ENCODE measurements at places on chromosomes 5 and 9. TPM values are rescaled to one million over a fixed set of nuclear protein-coding genes. Genes with fewer than 3 reads are reported as not detected.

- H3K4me3 ChIP-seq, result no peak overlapping the region
- no peak overlapping the region for H3K27ac ChIP-seq
- peaks cover 47% of the 10 kb centered on the region for H3K4me1 ChIP-seq
- no peak for DNase-seq
- no peaks in the 10 kb centered on the region for H3K27me3 ChIP-seq
Observed at GRCh38 chr5:79794347-79794746, 104.7 kb downstream of the CMYA5 start.

DNA sequence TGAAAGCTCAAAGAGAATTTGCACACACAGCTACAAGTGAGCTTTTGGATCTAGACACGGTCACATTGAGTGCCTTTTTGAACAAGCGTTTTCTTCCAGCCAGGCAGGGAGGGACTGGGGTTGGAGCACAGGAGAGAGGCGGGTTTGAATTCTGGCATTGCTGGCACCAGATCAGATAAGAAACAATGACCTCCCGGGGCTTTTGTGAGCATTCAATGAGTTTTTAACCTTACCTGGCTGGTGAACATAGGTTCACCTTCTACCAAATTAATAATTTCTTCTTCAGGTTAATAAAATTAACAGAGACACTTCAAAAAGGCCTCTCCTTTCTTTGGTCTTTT is 312.9 kb upstream of the MSX2 start:
- H3K4me1 ChIP-seq, result no peaks in the 10 kb centered on the region
- no peak for DNase-seq
- no peaks in the 10 kb centered on the region for H3K36me3 ChIP-seq
- no peak overlapping the region for H3K4me3 ChIP-seq
- no peak overlapping the region for H3K27ac ChIP-seq

GRCh38 chr9:122053064-122053463 is 40.0 kb downstream of the TTLL11 start:
- no peaks in the 10 kb centered on the region for H3K4me1 ChIP-seq
- no peak overlapping the region for H3K4me3 ChIP-seq
- DNase-seq, result no peak
- H3K27me3 ChIP-seq, result no peaks in the 10 kb centered on the region
- no peaks in the 10 kb centered on the region for H3K36me3 ChIP-seq
- H3K27ac ChIP-seq, result no peak overlapping the region

GRCh38 chr9:35690294-35690613 is 529 bp upstream of the TPM2 start:
- H3K36me3 ChIP-seq, result peaks cover 4% of the 10 kb centered on the region
- H3K27ac ChIP-seq, result peak overlapping the region; percentile 98
- peak overlapping the region; percentile 78 for H3K4me3 ChIP-seq
- H3K4me1 ChIP-seq, result peaks cover 17% of the 10 kb centered on the region
- H3K27me3 ChIP-seq, result peaks cover 8% of the 10 kb centered on the region

- no peak overlapping the region for H3K27ac ChIP-seq
- no peaks in the 10 kb centered on the region for H3K27me3 ChIP-seq
- no peaks in the 10 kb centered on the region for H3K36me3 ChIP-seq
- no peak overlapping the region for H3K4me3 ChIP-seq
Observed at GRCh38 chr9:15606643-15607472, 54.0 kb downstream of the CCDC171 start.

DNA sequence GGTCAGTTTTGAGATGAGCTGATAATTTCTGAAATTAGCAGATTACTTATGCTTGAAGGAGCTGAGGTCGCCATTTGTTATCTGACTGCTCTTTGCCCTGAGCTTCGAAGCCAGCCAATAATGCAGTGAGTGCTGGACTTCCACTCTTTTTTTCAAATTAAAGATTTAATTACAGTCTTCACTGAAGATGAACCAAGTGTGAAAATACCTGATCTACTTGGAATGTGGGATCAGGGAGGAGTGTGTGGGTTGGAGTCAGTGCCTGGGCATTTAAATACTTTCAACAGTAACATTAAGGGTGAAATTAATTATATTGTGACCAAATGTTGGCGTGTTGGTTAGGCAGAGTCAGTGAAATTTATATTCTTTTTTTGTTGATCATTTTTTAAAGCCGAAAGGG is 23.9 kb upstream of the DMRT3 start:
- peaks cover 86% of the 10 kb centered on the region for H3K27me3 ChIP-seq
- no peaks in the 10 kb centered on the region for H3K4me1 ChIP-seq
- no peak overlapping the region for H3K27ac ChIP-seq
- no peak for DNase-seq
- H3K36me3 ChIP-seq, result no peaks in the 10 kb centered on the region
- no peak overlapping the region for H3K4me3 ChIP-seq

DNA sequence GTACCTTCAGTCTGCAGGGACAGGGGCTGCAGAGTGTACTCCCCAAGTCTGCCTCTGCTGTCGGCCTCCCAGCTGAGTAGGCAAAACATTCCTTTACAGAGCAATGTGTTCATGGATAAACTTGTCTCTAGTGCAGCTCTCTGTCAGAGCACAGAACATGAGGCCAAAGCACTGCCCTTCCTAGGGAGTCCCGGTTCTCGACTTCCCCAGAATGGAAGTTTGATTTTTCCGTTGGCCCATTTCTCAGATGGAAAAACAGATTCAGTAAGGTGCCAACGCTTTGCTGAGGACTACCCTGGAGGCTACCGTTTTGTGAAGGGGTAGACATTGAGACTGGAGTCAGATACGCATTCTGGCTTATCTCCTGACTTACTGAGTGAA is 422 bp upstream of the TRIM32 start:
- no peak for DNase-seq
- peaks cover 14% of the 10 kb centered on the region for H3K4me1 ChIP-seq
- H3K4me3 ChIP-seq, result peak overlapping the region; percentile 77
- no peaks in the 10 kb centered on the region for H3K27me3 ChIP-seq

GRCh38 chr9:134486143-134486591 is 155.4 kb upstream of the COL5A1 start:
- no peaks in the 10 kb centered on the region for H3K27me3 ChIP-seq
- H3K4me1 ChIP-seq, result no peaks in the 10 kb centered on the region
- H3K4me3 ChIP-seq, result no peak overlapping the region
- no peak overlapping the region for H3K27ac ChIP-seq
- DNase-seq, result peak; percentile 2

DNA sequence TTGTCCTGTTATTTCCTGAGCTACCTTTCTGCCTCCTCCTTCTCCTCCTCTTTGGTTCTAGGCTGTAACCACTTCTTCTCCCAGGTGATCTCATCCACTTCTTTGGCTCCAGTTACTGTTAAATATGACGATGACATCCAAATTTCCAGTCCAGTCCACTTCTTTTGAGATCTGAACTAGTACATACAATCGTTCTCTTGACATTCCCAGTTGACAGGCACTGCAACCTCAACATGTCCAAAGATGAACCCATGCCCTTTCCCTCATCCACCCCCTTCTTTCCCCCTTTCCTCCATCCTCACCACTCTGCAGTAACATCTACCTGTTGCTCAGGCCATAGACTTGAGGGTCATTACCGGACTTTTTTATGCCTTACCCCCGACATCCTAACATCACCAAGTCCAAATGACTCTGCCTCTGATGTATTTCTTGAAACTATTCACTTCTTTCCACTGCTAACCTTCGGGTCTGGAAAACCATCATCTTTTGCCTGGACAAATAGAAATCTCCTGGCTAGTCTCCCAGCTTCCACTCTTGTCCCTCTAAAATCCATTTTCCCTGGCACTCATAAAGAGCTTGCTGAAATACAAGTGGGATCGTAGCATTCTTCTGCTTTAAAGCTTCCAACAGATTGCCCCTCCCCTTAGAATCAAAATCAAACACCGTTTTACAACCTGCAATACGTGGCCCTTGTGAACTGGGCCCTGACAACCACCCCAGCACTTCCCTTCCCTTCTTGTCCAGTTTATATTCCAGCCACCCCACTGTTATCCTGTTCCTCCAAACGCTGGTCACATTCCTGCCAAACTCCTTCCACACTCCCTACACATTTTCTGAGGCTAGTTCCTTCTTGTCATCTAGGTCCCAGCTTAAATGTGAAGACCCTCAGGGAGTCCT is 31.5 kb downstream of the KLF9 start:
- DNase-seq, result no peak
- no peaks in the 10 kb centered on the region for H3K27me3 ChIP-seq
- no peak overlapping the region for H3K27ac ChIP-seq
- H3K4me1 ChIP-seq, result peaks cover 24% of the 10 kb centered on the region
- peaks cover 36% of the 10 kb centered on the region for H3K36me3 ChIP-seq

DNA sequence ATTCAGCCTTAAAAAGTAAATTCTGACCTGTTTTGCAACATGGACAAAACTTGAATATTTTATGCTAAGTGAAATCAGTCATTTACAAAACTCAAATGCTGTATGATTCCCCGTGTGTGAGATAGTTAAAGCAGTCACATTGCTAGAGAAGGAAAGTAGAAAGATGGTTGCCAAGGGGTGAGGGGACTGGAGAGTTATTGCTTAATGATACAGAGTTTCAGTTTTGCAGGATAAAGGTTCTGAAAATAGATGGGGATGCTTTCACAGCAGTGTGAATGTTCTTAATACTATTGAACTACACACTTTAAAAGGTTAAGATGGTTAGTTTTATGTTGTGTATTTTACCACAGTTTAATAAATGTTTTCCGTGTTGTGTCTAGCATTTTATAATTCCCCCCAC is 51.2 kb downstream of the SGCD start:
- H3K36me3 ChIP-seq, result no peaks in the 10 kb centered on the region
- no peaks in the 10 kb centered on the region for H3K27me3 ChIP-seq
- no peak overlapping the region for H3K4me3 ChIP-seq
- DNase-seq, result no peak
- H3K27ac ChIP-seq, result no peak overlapping the region

GRCh38 chr9:4935001-4935672 is 49.9 kb upstream of the JAK2 start:
- H3K27me3 ChIP-seq, result no peaks in the 10 kb centered on the region
- peaks cover 42% of the 10 kb centered on the region for H3K4me1 ChIP-seq
- no peaks in the 10 kb centered on the region for H3K36me3 ChIP-seq
- DNase-seq, result no peak

- H3K36me3 ChIP-seq, result no peaks in the 10 kb centered on the region
- no peak overlapping the region for H3K4me3 ChIP-seq
- no peaks in the 10 kb centered on the region for H3K27me3 ChIP-seq
- H3K4me1 ChIP-seq, result peaks cover 20% of the 10 kb centered on the region
- no peak overlapping the region for H3K27ac ChIP-seq
Observed at GRCh38 chr5:54601411-54602230, 84.1 kb downstream of the SNX18 start.

DNA sequence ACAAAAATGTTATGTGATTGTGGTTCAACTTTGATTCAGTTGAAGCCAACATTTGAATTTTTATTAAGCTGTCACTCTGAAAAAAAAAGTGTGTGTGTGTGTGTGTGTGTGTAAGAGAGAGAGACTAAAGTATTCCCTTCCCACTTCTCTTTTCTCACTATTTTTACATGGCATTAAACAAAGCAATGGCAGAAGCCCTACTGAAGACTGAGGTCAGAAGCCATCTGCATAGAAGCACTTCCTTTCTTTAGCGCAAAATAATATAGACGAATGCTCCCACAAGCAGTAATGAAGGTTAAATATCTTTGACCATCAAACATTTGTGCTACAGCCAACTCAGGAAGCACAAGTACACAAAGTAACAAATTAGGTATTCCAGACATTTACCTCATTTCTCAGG is 540.5 kb downstream of the KCTD16 start:
- no peak for DNase-seq
- no peaks in the 10 kb centered on the region for H3K4me1 ChIP-seq
- H3K4me3 ChIP-seq, result no peak overlapping the region

DNA sequence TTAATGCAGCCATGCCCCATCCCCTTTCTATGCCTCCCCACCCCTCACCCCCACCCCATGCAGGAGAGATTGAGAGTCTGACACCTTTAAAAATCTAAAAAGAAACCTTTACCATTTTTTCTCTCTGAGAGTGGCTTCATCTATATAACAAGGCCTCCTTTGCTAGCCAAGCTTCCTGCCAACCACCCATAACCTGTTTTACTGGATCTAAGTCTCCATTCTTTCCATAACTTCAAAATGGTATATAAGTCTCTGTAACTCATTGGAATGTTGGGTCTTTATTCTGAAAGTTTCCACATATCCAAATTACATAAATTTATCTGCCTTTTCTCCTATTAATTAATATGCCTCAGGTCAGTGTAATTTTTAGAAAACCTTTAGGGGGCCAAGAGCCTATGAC is 1174.0 kb downstream of the MAT2B start:
- no peaks in the 10 kb centered on the region for H3K27me3 ChIP-seq
- H3K27ac ChIP-seq, result no peak overlapping the region
- no peaks in the 10 kb centered on the region for H3K4me1 ChIP-seq

DNA sequence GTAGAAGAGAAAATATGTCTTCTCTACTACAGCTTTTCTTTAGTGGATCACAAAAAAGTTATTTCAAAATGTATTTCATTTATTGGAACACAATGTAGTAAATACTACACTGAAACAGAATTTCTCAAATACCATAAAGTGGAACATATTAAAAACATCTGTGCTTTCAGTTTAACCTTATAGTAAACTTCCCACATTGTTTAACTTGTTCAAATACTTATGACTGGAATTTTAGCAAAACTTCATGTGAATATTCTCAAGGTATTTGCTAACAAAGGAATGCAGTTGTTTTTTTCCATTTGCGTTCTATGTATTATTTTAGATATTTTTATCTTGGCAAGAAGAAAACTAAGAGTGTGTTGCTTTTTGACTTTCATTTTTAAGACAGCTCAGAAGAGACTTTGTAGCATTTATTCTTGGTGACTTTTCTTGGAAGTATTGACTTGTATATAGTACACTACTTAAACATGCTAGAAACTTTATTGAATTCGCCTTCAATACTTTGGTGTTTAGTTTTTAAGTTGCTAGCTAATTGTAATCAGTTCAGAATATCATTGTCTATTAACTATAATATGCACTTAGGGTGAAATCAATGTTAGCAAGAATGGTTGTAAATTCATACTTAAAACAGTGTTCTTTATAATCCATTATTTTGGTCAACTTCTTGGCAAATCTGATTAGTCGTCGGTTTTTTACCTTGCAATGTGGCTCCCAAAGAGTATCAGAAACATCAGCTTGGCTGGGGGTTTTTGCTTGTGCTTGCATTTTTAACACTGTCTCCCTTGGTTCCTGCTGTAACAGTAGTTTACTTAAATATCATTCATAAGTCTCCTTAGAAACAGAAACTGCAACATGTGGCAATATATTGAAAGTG is 5.0 kb upstream of the RHOBTB3 start:
- H3K4me3 ChIP-seq, result no peak overlapping the region
- no peak overlapping the region for H3K27ac ChIP-seq
- H3K4me1 ChIP-seq, result peaks cover 74% of the 10 kb centered on the region
- no peaks in the 10 kb centered on the region for H3K36me3 ChIP-seq
- no peak for DNase-seq
- H3K27me3 ChIP-seq, result no peaks in the 10 kb centered on the region

Gene OGN
- 17.3 TPM for total RNA-seq

Gene PCDHAC1
- total RNA-seq, result not detected

Gene GDF9
- 0.53 TPM for total RNA-seq

Gene ORM2
- not detected for total RNA-seq

Gene TLR4
- total RNA-seq, result 6.7 TPM

Gene LCN10
- 1.5 TPM for total RNA-seq

Gene LCN15
- not detected for total RNA-seq

Gene TRAPPC13
- total RNA-seq, result 21.5 TPM

Gene CER1
- total RNA-seq, result not detected

Gene NEURL1B
- 42.7 TPM for total RNA-seq

Gene TEK
- total RNA-seq, result 12.1 TPM

Gene ARL15
- 29.3 TPM for total RNA-seq
